ENCODE measurements at places on chromosomes 7 and 10.

DNA sequence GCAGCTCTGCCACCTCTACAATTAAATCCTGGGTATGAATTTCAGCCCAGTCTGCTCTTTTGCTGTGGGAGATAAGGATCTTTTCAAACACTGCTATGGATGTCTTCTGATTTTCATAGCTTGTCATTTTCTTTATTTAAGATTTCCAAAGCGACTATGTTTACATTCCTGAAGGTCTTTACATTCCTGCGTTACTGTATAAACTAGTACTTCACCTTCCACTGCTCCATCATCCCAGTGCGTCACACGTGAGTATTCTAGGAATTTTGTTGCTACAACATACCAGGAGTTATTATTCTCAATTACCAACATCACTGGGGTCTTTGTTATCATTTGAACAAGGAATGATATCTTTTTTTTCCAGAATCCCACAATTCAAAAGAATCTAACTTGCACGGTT, 944.7 kb downstream of the SORCS3 start:
- H3K4me1 ChIP-seq = no peaks in the 10 kb centered on the region
- no peak overlapping the region for H3K27ac ChIP-seq
- DNase-seq = no peak

DNA sequence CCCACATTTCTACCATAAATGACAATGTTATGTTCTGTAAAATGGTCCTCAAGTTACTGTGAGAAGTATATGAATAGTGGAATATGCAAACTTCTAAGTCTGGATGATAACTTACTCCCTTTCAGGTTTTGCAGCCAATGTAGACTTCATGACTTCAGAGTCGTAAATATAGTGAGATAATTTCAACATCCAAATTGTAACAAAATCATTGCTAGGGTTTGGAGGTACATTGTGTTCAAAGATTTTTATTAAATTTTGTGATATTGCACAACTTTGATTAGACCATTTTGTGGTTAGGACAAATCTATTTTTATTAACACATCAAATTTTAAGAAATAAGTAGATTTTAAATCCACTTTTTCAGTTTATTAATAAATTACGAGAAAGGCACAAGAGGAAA, 270.3 kb downstream of the RNLS start:
- H3K27ac ChIP-seq = no peak overlapping the region
- H3K4me3 ChIP-seq = no peak overlapping the region
- H3K36me3 ChIP-seq = no peaks in the 10 kb centered on the region
- DNase-seq = no peak
- no peaks in the 10 kb centered on the region for H3K4me1 ChIP-seq

GRCh38 chr7:149097088-149097487, 6.6 kb upstream of the ZNF786 start:
- H3K4me3 ChIP-seq = no peak overlapping the region
- no peaks in the 10 kb centered on the region for H3K27me3 ChIP-seq
- H3K36me3 ChIP-seq = no peaks in the 10 kb centered on the region
- no peak overlapping the region for H3K27ac ChIP-seq
- no peak for DNase-seq
- H3K4me1 ChIP-seq = no peaks in the 10 kb centered on the region

DNA sequence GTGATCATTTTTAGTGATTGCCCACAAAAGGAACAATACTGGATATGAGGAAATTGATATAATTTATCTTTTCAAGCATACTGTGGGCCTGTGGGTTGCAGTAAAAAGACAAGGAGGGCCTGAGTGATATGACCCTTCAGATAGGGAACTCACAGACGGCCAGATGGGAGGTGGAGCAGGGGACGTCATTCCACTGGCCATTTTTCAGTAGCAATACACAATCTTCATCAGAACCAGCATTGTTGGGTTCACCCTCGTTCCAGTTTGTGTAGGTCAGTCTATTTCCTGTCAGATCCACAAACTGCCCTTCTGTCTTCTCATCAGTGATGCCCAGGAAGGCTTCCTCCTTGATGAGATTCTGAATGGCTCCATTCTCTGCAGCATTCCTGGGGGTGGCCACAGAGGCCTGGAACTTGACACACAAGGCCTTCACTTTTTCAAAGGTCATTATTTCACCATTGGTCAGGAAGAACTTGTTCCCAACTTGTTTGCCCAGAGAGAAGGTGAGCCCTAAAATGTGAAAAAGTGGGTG, 4.5 kb downstream of the MBL2 start:
- no peak for DNase-seq
- no peak overlapping the region for H3K4me3 ChIP-seq
- H3K36me3 ChIP-seq = no peaks in the 10 kb centered on the region
- H3K4me1 ChIP-seq = no peaks in the 10 kb centered on the region
- H3K27ac ChIP-seq = no peak overlapping the region
- no peaks in the 10 kb centered on the region for H3K27me3 ChIP-seq
